ENCODE measurements at places on chromosomes 5 and 9. TPM values are rescaled to one million over a fixed set of nuclear protein-coding genes. Genes with fewer than 3 reads are reported as not detected.
A peak's percentile ranks its signal among the peaks of the same experiment; 100 is the strongest.

- no peak for DNase-seq
- H3K27me3 ChIP-seq: no peaks in the 10 kb centered on the region
- H3K4me1 ChIP-seq: peaks cover 10% of the 10 kb centered on the region
- H3K36me3 ChIP-seq: no peaks in the 10 kb centered on the region
Measured at GRCh38 chr5:71582945-71583584, 4.1 kb upstream of the MCCC2 start.

PRR16 gene
- total RNA-seq: 0.78 TPM

- H3K36me3 ChIP-seq: no peaks in the 10 kb centered on the region
- H3K4me1 ChIP-seq: no peaks in the 10 kb centered on the region
- H3K27ac ChIP-seq: no peak overlapping the region
- no peak for DNase-seq
- H3K27me3 ChIP-seq: no peaks in the 10 kb centered on the region
- H3K4me3 ChIP-seq: no peak overlapping the region
Measured at GRCh38 chr9:115263371-115264075, 145.6 kb upstream of the TNC start.

RALGDS gene
- total RNA-seq: 64.6 TPM

DNA sequence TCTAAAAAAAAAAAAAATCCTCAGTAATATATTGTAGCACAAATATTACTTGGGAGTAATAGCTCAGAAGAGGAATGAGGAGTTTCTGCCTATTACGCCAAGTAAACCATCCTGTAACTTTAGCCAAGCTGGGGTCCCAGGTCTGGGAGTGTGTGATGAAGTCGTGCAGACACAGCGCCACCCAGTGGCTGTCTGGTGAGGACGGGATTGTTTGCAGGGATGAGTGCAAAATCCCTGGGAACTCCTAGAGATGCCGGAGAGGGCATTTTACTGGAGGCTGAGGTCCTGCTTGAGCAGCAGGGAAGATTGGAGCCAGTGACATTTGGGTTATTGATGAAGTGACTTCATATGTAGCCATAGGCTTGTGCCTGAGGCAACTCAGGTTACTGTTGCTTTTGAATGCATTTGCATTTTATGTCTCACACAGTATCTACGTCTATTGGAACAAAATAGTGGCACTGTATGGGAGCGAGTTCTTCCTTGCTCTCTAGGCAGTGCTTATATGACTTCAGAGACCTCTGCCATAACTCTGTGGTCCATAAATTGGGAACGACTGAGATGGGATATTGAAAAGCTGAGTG is 72.8 kb downstream of the PSAT1 start:
- no peaks in the 10 kb centered on the region for H3K4me1 ChIP-seq
- no peak overlapping the region for H3K4me3 ChIP-seq
- DNase-seq: peak; percentile 79
- no peaks in the 10 kb centered on the region for H3K27me3 ChIP-seq

TAF1L gene
- not detected for total RNA-seq

DNA sequence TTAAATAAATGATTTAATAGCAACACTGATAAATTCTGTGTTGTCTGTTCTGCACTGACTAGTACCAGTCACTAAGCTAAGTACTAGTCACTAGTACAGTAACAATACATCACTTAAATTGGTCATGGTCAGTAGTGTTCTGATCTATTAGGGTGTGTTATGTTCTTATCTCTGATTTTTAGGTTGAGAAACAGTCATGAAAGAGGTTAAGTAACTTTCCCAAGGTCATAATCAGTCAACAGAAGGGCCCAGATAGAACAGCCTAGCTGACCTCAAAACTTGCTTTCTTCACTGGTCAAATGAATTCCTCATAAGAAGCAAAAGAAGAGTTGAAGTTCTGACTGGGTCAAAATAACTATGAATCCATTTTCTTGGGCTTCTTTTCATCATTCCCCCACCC is 1492.7 kb downstream of the MAT2B start:
- no peak overlapping the region for H3K4me3 ChIP-seq
- DNase-seq: no peak
- H3K36me3 ChIP-seq: no peaks in the 10 kb centered on the region
- no peak overlapping the region for H3K27ac ChIP-seq

ZNF608 gene
- total RNA-seq: 30.1 TPM

CDC20B gene
- not detected for total RNA-seq

SPINK13 gene
- 5.7 TPM for total RNA-seq

- peaks cover 58% of the 10 kb centered on the region for H3K4me1 ChIP-seq
- H3K27me3 ChIP-seq: no peaks in the 10 kb centered on the region
- no peak overlapping the region for H3K4me3 ChIP-seq
- no peak for DNase-seq
- peak overlapping the region; percentile 100 for H3K27ac ChIP-seq
Measured at GRCh38 chr9:70409280-70409679, 5.2 kb downstream of the KLF9 start.

- no peak for DNase-seq
- no peaks in the 10 kb centered on the region for H3K4me1 ChIP-seq
- H3K4me3 ChIP-seq: no peak overlapping the region
- no peaks in the 10 kb centered on the region for H3K36me3 ChIP-seq
Measured at GRCh38 chr5:170097934-170098333, 7.8 kb upstream of the FOXI1 start.

DNA sequence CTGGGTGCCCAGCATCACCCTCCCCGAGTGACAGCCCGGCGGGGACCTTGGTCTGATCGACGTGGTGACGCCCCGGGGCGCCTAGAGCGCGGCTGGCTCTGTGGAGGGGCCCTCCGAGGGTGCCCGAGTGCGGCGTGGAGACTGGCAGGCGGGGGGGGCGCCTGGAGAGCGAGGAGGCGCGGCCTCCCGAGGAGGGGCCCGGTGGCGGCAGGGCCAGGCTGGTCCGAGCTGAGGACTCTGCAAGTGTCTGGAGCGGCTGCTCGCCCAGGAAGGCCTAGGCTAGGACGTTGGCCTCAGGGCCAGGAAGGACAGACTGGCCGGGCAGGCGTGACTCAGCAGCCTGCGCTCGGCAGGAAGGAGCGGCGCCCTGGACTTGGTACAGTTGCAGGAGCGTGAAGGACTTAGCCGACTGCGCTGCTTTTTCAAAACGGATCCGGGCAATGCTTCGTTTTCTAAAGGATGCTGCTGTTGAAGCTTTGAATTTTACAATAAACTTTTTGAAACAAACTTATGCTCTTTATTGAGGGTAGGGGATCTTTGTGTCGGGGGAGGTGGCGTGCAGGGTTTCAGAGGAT is 1.3 kb downstream of the GADD45G start:
- H3K36me3 ChIP-seq: no peaks in the 10 kb centered on the region
- H3K27ac ChIP-seq: peak overlapping the region; percentile 90
- H3K27me3 ChIP-seq: no peaks in the 10 kb centered on the region
- H3K4me1 ChIP-seq: peaks cover 40% of the 10 kb centered on the region
- DNase-seq: peak; percentile 78
- peak overlapping the region; percentile 49 for H3K4me3 ChIP-seq

RAB3C gene
- total RNA-seq: 45.2 TPM

GRCh38 chr9:115211413-115212124 is 93.6 kb upstream of the TNC start:
- H3K36me3 ChIP-seq: no peaks in the 10 kb centered on the region
- DNase-seq: no peak
- no peaks in the 10 kb centered on the region for H3K4me1 ChIP-seq
- H3K4me3 ChIP-seq: no peak overlapping the region
- no peaks in the 10 kb centered on the region for H3K27me3 ChIP-seq

GRCh38 chr9:69599232-69599971 is 72.8 kb downstream of the APBA1 start:
- no peaks in the 10 kb centered on the region for H3K27me3 ChIP-seq
- H3K4me3 ChIP-seq: no peak overlapping the region

DNA sequence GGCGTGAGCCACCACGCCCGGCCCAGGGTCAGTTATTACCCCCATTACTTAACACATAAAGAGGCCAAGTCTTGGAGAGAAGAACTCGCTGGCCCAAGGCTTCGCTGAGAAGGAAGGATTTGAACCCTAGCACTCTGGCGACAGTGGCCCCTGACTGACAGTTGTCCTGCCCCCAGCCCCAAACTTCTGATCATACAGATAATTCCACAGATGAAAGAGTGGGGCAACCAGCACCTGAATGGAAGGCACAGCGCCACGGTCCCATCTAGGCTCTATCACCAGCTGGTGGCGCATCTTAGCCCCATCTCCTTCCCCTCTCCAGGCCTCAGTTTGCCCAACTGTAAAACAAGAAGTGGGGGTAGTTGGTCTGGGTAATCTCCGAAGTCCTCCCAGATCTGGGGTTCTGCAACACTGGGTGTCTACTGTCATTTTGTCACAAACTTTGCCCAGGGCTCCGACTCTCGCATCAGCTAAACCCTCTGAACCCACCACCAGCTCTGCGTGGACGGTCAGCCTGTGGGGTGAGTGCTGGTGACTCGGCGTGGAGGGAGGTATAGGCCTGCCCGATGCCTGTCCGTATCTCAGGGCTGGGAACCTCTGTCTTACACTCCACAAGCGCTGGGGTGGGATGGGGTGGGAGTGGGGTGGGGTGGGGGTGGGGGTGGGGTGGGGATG is 209.3 kb downstream of the C9orf50 start:
- H3K27me3 ChIP-seq: no peaks in the 10 kb centered on the region
- H3K4me1 ChIP-seq: peaks cover 35% of the 10 kb centered on the region
- no peak overlapping the region for H3K4me3 ChIP-seq
- H3K36me3 ChIP-seq: no peaks in the 10 kb centered on the region
- H3K27ac ChIP-seq: no peak overlapping the region

GRCh38 chr5:149133795-149134777 is 7.2 kb upstream of the ABLIM3 start:
- no peak overlapping the region for H3K4me3 ChIP-seq
- H3K36me3 ChIP-seq: no peaks in the 10 kb centered on the region
- no peaks in the 10 kb centered on the region for H3K27me3 ChIP-seq

DNA sequence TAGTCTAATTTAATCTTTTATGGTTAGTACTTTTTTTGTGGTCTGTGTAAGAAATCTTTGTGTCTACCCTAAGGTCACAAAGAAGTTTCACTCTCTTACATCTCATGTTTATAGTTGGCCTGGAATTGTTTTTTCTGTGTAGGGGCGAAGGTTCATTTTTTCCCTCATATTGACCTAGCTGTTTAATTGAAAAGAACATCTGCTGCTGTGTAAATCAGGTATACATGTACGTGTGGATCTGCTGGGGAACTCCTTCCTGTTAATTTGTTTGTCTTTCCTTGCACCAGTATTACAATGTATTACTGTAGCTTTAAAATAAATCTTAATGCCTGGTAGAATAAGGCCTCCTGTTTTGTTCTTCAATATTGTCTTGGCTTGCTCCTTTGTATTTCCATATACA is 37.8 kb downstream of the EXOSC2 start:
- no peak overlapping the region for H3K4me3 ChIP-seq
- no peaks in the 10 kb centered on the region for H3K27me3 ChIP-seq
- no peak overlapping the region for H3K27ac ChIP-seq
- H3K4me1 ChIP-seq: peaks cover 20% of the 10 kb centered on the region
- DNase-seq: no peak

GRCh38 chr5:150661821-150662596 is 958 bp downstream of the MYOZ3 start:
- no peak overlapping the region for H3K4me3 ChIP-seq
- H3K4me1 ChIP-seq: peaks cover 2% of the 10 kb centered on the region
- no peak for DNase-seq
- H3K27ac ChIP-seq: no peak overlapping the region
- no peaks in the 10 kb centered on the region for H3K27me3 ChIP-seq
- H3K36me3 ChIP-seq: no peaks in the 10 kb centered on the region

All from body of pancreas (tissue), 4 donors.